Choroid plexus epithelial cell (primary cell): ENCODE measurements at places on chromosomes 12 and 14.

DNA sequence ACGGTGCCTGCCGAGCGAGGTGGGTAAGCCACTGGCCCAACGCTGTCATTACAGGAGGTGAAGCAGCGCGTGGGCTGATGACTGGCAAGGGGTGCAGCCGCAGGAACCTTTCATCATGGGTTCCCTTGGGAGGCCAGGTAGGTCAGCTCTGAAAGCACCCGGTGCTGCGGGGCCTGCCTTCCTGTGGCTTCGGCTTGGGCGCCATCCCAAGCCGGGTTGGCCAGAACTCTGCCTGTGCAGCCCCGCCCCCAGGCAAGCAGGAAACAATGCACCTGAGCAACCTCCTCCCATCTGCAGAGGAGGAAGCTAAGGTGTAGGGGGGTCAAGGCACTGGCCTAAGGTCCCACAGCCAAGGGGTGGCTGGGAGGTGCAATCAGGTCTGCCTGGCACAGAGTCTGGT lies 20.0 kb upstream of the HHIPL1 start:
- DNase-seq = no peak

- DNase-seq = peak; percentile 36
These were observed 9.7 kb downstream of the CKB start for GRCh38 chr14:103512701-103513611.

DNA sequence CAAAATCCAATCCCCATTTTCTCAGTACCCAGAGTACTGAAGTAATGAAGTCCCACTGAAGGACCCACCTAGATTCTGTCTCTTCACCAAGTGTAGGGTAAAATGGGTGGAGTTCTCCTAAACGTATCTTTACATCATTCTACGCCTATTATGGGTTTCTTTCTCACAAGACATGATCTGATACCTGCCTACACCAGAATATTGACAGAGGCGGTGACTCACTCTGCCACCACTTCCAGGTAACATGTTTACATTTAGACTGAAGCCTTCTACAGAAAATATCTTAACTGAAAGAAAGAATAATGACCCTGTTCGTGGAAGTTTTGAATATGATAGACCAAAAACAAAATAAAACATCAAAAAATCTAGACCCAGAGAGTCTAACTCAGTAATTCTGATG lies 89.8 kb downstream of the BTG1 start:
- no peak for DNase-seq

DNA sequence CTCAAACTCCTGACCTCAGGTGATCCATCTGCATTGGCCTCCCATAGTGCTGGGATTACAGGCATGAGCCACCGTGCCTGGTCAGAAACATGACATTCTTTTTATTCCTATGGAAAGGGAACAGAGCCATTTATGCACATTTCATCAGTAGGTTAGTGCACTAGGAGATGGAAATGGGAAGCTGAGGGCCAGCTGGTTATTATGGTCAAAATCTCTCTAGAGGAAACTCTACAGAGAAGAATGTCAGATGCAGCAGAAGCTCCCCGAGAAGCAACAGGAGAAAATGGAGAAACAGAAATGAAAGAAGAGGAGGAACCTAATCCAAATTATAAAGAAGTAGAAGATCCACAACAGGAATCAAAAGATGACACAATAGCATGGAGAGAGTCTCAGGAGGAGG lies 2.7 kb downstream of the CFAP251 start:
- DNase-seq = no peak

- peak; percentile 86 for DNase-seq
These were observed 31.9 kb downstream of the CEP83 start for GRCh38 chr12:94427501-94428381.

- DNase-seq = no peak
These were observed 21.3 kb upstream of the RIN3 start for GRCh38 chr14:92492258-92492657.

- peak; percentile 36 for DNase-seq
These were observed 23.0 kb downstream of the OR10P1 start for GRCh38 chr12:55659486-55660385.

- DNase-seq = no peak
These were observed 47.7 kb downstream of the ANO6 start for GRCh38 chr12:45263587-45263986.

DNA sequence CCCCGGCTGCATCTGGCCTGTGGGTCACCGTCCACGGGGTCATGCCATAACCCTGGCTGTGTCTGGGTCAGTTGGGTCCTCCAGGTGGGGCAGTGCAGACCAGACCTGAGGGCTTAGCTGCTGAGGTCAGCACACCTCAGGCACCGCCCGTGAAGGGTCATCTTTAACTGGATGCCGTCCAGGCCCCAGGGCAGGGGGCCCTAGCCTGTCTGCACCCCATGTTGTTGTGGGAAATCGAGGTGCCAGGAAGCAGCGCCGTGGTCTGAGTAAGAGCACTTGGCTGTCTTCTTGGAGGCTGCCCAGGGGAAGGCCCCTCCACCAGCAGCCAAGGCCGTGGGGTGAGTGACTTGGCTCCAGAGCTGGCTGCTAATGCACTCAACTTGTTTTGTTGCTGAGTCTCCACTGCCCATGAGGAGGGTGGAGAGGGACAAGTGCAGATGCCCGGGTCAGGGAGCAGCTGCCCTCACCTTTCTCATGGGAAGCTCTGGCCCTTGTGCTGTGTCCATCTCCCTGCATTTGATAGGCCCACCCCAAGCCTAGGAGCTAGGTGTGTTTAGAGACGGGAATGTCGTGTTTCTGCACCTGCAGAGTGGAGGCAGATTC lies 317.2 kb downstream of the TMEM121 start:
- no peak for DNase-seq

DNA sequence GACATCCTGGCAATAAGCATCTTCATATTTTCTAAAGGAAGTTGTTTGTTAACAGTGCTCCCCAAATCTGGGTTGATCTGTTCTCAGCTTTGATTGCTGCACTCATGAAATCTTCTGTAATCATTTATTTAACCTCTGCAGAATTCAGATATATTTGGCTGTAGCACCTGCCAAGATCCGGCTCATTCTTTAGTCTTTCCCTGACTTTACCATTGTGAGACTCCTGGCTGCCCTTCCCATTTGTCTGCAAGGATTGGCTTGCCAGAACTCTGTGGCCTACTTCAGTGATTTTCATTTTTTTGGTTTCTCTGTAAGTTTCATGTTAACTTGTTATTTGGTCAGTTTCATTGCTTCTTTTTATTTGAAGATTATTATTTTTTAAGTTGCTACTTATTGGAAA lies 191.2 kb upstream of the PLXNC1 start:
- no peak for DNase-seq

DNA sequence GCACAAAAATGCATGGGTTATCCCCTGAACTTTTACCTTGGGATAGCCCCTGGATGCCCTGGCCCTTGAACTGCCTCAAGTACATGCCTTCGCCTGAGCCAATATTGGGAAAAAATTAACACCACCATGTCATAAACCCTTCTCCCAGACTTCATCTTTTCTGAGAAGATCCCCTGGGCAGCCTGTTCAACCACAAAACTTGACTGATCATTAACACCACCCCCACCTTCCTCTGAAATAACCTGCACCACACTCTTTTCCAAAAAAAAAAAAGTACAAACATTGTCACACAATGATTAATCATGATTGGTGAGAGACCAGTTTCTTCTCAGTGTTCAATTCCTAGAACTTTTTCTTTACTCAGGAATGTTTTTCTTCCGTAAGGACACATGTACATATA lies 217.9 kb downstream of the PAX9 start:
- DNase-seq = no peak

GRCh38 chr14:105146976-105147635 lies 21.5 kb downstream of the JAG2 start:
- DNase-seq = no peak

DNA sequence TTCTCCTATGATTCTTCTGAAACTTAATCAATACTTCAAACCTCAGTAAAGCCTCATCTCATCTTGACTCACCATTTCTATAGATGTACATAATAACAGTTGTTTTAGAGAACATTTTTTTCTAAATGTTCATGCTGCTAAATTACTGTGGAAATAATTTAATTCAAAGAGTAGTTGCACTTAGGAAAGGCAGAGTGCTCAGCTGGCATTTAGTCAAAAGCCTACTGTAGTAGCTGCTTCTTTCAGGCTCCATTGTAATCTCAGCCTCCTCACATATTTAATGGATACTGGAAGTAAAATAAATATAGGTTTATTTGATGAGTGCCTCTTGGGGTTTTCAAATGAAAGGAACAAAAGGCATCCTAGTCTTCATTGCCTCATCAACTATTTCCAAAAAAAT lies 325.0 kb downstream of the CCER1 start:
- peak; percentile 8 for DNase-seq

GRCh38 chr14:50520947-50521815 lies 11.2 kb downstream of the MAP4K5 start:
- DNase-seq = peak; percentile 88

DNA sequence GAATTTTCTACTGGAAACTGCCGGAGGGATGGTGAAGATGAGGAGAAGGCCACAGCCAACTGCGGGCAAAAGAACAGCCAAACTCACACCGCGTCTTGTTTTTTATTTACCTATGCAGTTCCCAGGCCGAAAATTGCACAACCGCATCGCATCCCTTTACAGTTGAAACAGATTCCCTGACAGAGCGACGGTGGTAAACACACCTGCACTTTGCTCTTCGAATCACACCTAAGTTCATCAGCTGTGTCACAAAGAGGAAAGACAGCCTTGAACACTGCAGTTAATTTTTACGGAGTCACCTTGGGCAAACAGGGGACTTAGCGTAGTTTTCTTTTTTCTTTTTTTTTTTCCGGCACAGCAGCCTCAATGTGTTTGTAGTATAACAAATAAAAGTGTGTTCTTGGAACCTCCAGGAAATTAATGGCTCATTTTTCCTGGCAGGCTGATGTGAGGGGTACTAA lies 272.0 kb upstream of the DIO3 start:
- no peak for DNase-seq

DNA sequence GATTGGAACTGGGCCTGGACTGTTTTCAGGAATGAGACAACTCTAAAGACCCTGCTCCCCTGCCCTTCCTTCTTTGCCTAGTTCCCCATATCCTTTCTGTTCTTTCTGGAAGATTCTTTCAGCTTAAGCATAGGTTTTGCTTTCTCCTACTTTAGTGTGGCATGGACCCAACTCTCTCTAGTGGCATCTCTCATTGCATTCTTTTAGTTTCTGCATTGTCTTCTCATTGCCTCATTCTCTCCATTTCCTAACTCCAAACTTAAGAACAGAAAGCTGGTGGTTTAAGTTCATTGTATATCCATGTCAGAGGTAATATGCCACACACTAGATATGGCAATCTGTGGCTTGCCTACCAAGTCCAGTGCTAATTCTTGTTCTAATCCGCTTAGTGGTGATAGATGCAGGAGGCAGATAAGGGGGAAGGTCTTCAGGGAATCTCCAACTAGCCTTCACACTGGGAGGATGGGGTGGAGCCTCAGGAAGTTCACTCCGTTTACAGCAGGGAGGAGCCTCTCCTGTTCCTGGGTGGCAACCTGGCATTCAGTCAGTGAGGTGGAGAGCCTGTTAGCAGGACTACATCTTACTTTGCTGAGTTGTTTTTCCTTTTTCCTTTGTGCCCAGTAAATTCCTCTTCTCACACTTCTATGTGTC lies 165.1 kb upstream of the LMNTD1 start:
- DNase-seq = no peak

GRCh38 chr12:115916910-115917668 lies 360.4 kb downstream of the MED13L start:
- peak; percentile 38 for DNase-seq

DNA sequence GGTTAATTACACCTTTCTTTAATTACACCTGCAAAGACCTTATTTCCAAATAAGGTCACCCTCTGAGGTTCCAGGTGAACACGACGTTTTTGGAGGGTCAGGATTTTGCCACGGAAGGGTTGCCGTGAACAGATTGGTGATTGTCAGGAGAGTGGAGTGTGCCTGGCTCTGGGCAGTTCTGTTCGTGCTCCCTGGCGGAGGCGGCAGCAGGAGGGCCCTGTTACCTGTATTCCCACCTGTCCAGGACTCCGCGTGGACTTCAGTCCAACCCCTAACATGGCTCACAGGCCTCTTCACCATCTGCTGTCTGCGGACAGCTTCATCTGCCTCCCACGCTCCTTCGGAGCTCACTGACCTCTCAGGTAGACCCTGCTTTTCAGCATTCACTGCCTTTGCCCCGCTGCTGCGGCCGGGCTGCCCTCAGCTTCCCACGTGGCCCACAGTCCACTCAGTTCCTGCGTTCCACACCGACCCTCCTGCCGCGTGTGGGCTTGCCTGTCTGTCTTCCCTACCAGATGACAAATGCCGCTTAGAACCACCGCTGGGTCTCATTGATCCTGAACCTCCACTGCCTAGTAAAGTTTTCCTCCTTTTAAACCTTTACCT lies 187.5 kb upstream of the DIO3 start:
- no peak for DNase-seq

DNA sequence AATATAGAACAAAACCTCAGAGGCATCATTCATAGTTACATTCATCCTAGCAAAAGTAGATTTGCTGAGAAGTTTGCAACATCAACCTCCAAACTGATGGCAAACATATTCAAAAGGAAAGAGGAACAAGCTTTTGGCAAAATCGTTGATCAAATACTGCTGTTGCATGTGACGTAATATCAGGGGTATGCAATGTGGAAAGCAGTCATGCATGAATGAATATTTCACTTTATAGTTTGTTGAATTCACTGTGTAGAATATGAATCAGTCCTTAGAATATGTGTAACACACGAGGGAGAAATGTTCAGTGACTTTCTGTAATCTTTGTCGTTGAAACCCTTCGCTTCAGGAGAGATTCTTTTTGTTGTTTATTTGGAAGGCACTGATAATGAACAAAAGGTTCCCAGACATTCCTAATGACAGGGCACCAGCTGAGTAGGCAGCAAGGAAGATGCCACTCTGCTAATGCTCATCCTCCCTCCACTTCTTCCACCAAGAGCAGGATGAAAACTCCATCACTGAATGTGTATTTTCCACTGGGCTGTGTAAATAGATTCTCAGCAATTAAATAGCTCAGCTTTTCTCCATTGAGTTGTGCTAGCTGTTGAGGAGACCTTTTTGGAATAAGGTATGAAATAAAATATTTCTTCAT lies 126.1 kb downstream of the PELI2 start:
- DNase-seq = peak; percentile 50

GRCh38 chr12:5864972-5865371 lies 80.1 kb downstream of the ANO2 start:
- no peak for DNase-seq

DNA sequence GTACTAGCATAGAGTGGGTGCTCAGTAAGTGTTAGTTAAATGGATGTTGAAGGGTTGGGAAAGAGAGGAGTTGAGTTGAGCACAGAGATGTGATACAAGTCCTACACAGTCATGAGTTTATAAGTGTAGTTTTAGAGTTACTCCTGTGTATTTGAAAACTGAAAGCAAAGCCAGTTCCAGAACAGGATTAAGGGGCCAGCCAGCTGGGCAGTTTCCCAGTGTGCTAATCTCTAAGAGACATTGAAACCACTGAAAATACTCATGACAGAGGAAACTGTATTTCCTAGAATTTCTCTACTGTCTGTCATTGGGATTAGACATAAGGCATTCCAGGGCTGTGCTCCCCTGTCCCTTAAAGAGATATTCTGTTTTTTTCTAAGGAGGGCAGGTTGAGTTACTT lies 101.0 kb downstream of the DERA start:
- DNase-seq = peak; percentile 78

GRCh38 chr12:51926718-51927117 lies 19.4 kb downstream of the ACVRL1 start:
- peak; percentile 75 for DNase-seq
